Calu3 (cell line): ENCODE measurements at places on chromosomes 5 and 9. TPM values are rescaled to one million over a fixed set of nuclear protein-coding genes. Genes with fewer than 3 reads are reported as not detected.

DNA sequence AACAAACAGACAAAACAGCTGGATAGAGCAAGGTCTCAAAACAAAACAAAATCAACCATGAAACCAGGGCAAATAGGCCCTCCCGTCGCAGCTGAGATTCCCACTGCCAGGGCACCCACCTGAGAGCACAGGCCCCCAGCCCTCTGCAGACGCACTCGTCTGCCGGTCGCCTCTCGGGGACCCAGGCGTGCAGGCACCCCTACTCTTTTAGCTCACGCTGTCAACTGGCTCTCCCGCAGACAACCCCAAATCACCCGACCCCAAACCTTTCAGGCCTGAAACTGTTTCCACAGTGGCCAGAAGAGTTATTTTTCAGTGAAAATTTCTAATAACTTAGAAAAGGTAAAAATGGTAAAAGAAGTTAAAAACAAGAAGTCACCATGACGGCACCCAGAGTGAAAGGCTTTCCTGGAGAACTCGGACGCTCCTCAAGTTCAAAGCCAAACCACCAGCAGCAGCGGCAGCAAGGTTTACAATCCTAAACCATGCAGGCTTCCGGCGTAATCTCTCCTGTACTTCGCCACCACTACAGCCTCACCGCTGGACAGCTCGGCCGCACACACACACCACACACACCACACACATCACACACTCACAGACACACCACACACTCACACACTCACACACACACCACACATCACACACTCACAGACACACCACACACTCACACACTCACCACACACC, 1.9 kb upstream of the UBE2QL1 start:
- no peak for DNase-seq
- no peak overlapping the region for H3K4me3 ChIP-seq
- no peak overlapping the region for H3K27ac ChIP-seq
- no peaks in the 10 kb centered on the region for H3K4me1 ChIP-seq

DNA sequence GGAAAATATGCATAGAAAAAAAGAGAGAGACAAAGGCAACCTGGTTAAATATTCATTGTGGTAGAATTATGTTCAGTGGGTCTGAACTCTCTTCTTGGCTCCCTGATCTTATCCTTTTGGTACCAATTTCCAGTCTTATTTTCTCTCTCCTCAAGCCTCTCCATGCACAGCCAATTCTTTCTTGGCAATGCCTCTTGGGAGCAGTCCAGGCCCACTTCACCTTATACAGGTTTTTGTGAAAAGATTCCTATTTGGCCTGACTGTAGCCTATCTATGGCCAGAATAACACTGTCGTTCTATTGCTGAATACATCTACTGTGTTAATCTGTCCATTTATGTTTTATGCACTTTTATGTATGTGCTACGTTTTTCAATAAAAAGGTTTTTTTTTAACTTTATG, 2.7 kb downstream of the ELOVL7 start:
- DNase-seq = no peak
- no peaks in the 10 kb centered on the region for H3K27me3 ChIP-seq
- H3K27ac ChIP-seq = no peak overlapping the region
- no peak overlapping the region for H3K4me3 ChIP-seq

DNA sequence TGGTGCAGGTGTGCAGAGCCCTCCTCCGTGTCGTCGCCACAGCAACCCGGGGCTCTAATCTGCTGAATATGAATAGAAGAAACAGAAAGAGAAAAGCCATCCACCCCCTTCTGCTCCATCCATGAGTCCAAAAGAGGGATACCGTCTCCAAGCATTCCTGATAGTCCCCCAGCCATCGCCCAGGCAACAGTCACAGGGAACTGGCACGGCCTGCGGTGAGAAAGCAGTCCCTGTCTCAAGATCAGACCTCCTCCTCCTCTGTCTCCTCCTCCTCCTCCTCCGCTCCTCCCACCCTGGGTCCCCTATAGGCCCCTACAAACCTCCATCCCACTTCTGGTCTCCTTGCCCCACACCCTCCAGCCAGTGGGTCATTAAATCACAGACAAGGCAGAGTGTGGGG, 308.1 kb upstream of the MPDZ start:
- no peak overlapping the region for H3K4me3 ChIP-seq
- H3K27ac ChIP-seq = no peak overlapping the region
- peaks cover 14% of the 10 kb centered on the region for H3K27me3 ChIP-seq
- no peaks in the 10 kb centered on the region for H3K36me3 ChIP-seq
- no peak for DNase-seq

- H3K4me1 ChIP-seq = no peaks in the 10 kb centered on the region
- peaks cover 86% of the 10 kb centered on the region for H3K27me3 ChIP-seq
- H3K4me3 ChIP-seq = no peak overlapping the region
- H3K27ac ChIP-seq = no peak overlapping the region
These were observed 12.3 kb downstream of the MAST4 start for GRCh38 chr5:66608501-66608900.

GRCh38 chr9:15725953-15726352, 173.1 kb downstream of the CCDC171 start:
- no peaks in the 10 kb centered on the region for H3K27me3 ChIP-seq
- no peak overlapping the region for H3K4me3 ChIP-seq
- no peak overlapping the region for H3K27ac ChIP-seq
- H3K4me1 ChIP-seq = no peaks in the 10 kb centered on the region

GRCh38 chr5:167843881-167844572, 447.4 kb upstream of the WWC1 start:
- no peaks in the 10 kb centered on the region for H3K4me1 ChIP-seq
- H3K27me3 ChIP-seq = peaks cover 68% of the 10 kb centered on the region
- H3K36me3 ChIP-seq = no peaks in the 10 kb centered on the region
- DNase-seq = no peak
- H3K27ac ChIP-seq = no peak overlapping the region

GRCh38 chr5:62606878-62607277, 28.3 kb downstream of the LRRC70 start:
- H3K4me1 ChIP-seq = no peaks in the 10 kb centered on the region
- no peak for DNase-seq
- H3K36me3 ChIP-seq = no peaks in the 10 kb centered on the region
- H3K4me3 ChIP-seq = no peak overlapping the region
- H3K27me3 ChIP-seq = no peaks in the 10 kb centered on the region

DNA sequence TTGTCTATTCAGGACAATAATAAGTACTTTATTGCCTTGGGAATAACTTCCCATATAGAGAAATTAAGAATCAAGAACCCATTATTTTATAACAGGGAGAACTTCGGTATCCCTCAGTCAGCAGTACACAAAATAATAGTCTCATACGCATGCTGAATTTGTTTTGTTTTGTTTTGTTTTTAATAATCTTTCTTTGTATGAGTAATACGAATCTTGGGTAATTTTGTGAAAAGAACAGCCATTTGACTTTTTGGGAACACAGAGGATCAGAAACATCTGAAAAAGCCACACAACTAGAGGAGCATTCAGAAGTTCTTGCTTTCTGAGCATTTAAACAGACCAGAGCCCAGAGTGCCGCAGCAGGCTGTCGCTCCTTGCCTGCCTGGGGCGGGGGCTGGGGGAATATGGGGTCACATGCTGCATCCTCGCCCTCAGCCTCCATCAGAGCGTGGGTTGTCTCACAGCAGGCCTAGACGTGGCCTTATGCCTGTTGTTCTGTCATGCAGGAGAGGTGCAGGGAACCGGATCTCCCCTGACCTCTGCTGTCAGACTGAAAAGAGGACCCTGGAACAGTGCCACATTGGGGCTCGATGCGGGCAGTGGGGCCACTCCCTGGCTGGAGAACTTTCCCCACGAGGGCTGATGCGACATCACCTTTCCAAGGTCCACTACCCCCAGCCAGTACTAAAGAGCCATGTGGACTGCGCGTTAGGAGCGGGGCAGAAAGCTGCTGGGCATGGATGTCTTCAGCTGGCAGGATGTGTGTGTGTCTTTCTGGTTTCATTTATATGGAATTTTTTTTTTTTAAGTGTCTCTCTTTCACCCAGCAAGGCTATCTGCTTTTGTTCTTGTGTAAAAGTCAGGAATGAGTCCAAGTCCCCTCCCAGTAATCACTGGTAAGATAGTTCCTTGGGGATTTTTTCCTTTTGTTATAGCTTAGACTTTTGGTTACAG, 133.4 kb upstream of the OTULINL start:
- H3K4me1 ChIP-seq = no peaks in the 10 kb centered on the region
- H3K36me3 ChIP-seq = peaks cover 14% of the 10 kb centered on the region
- H3K4me3 ChIP-seq = no peak overlapping the region
- H3K27me3 ChIP-seq = no peaks in the 10 kb centered on the region

GRCh38 chr5:58261605-58262004, 198.3 kb downstream of the PLK2 start:
- H3K27ac ChIP-seq = no peak overlapping the region
- H3K36me3 ChIP-seq = no peaks in the 10 kb centered on the region
- H3K4me1 ChIP-seq = peaks cover 15% of the 10 kb centered on the region
- no peaks in the 10 kb centered on the region for H3K27me3 ChIP-seq
- H3K4me3 ChIP-seq = no peak overlapping the region
- DNase-seq = no peak

DNA sequence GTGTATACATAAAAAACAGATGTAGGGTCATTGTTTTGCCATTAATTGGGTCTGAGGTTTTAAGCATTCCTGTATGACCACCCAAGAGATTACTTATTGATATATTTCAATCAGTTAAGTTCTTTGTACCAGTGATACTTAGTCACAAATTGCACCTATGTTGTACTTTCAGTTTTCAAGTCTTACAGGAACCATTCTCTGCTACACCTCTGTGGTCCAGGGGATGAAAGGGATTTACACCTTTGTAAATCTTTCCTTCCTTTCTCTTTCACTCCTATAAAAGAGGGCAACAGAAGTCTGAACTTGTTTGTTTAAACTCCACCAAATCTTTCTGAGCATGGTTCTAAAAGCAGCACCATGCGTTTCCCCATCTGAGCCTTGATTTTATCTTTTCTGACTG, 86.1 kb downstream of the DEPDC1B start:
- H3K4me1 ChIP-seq = peaks cover 13% of the 10 kb centered on the region
- peaks cover 6% of the 10 kb centered on the region for H3K36me3 ChIP-seq
- DNase-seq = no peak
- H3K27ac ChIP-seq = no peak overlapping the region
- H3K4me3 ChIP-seq = no peak overlapping the region

- H3K4me1 ChIP-seq = no peaks in the 10 kb centered on the region
- H3K27ac ChIP-seq = no peak overlapping the region
- H3K4me3 ChIP-seq = no peak overlapping the region
- no peaks in the 10 kb centered on the region for H3K27me3 ChIP-seq
- peaks cover 45% of the 10 kb centered on the region for H3K36me3 ChIP-seq
These were observed 18.4 kb downstream of the RUFY1 start for GRCh38 chr5:179568721-179569120.

GRCh38 chr5:122753500-122753899, 21.4 kb upstream of the SNX2 start:
- H3K4me1 ChIP-seq = no peaks in the 10 kb centered on the region
- DNase-seq = no peak
- no peak overlapping the region for H3K27ac ChIP-seq
- no peak overlapping the region for H3K4me3 ChIP-seq
- H3K36me3 ChIP-seq = no peaks in the 10 kb centered on the region

DNA sequence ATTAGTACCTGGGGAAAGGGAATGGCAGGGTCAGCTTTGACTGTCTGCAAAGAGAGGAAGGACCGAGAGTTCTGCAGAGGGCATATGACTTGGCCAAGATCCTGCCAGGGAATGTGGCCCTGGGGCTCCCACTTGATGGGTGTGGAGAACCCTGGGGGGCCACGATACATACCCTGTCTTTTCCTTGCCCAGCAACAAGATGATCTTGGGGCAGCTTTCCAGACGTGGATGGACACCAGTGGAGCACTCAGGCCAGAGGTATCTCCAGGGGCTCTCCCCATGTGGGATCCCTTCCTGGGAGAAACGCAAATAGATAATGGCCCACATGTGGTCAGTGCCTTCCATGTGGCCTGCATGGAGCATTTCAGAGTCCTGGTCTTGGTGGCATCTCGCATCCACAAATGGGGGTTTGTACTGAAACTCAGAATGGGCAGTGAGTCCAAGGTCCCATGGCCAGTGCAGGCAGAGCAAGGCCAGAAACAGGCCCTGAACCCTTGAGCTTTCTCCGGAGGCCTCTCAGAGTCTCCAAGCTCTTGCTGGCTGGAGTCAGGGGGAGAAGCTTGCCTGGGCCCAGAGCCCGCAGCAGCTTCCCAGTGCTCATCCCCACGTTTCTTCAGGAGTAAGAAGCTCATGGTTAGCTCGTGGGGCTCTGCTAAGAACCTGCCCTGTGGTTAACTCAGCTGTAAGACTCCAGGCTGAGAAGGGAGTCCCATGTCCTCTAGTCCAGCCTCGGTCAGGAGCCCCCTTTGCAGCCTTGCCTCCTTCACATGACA, 18.3 kb upstream of the ORM1 start:
- no peaks in the 10 kb centered on the region for H3K27me3 ChIP-seq
- no peak for DNase-seq
- H3K4me3 ChIP-seq = no peak overlapping the region
- no peaks in the 10 kb centered on the region for H3K36me3 ChIP-seq

DNA sequence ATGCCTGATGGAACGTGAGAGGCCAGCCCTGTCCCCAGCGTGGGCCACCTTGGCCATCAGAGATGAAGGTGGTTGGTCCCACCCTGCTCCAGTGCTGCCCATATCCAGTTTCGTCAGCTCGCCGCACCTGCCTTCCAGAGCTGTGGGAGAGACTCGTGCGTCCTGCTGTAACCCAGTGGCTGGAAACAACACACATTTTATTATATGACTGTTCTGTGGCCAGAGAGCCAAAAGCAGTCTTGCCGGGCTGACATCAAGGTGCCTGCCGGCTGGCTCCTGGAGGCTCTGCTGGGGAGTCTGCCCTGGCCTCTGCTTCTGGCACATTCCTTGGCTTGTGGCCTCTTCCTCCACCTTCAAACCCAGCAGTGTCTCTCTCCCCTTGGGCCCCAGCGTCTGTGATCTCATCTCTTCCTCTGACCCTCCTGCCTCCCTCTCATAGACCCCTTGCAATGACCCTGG, 94.7 kb downstream of the RXRA start:
- no peaks in the 10 kb centered on the region for H3K36me3 ChIP-seq
- no peak for DNase-seq
- H3K27ac ChIP-seq = no peak overlapping the region

- no peaks in the 10 kb centered on the region for H3K27me3 ChIP-seq
- H3K27ac ChIP-seq = no peak overlapping the region
- no peaks in the 10 kb centered on the region for H3K36me3 ChIP-seq
These were observed 83.4 kb downstream of the SH3PXD2B start for GRCh38 chr5:172370648-172371545.

DNA sequence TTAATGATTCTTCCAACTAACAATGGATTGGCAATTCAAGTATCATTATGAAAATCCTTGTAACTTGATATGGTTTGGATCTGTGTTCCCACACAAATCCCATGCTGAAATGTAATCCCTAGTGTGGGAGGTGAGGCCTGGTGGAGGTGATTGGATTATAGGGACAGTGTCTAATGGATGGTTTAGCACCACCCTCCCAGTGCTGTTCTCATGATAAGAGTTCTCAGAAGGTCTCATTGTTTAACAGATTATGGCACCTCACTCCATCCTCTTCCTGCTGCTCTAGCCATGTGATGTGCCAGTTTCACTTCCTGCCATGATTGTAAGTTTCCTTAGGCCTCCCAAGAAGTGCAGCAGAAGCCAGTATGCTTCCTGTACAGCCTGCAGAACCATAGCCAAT, 1116.2 kb upstream of the EDIL3 start:
- no peak overlapping the region for H3K27ac ChIP-seq
- DNase-seq = no peak
- H3K4me1 ChIP-seq = no peaks in the 10 kb centered on the region
- no peak overlapping the region for H3K4me3 ChIP-seq
- no peaks in the 10 kb centered on the region for H3K36me3 ChIP-seq

Gene LURAP1L
- 48.7 and 52.7 TPM in 2 replicates for total RNA-seq

Gene ADGRD2
- total RNA-seq = not detected in 2 replicates

Gene SEMA5A
- 0.52 and 0.93 TPM in 2 replicates for total RNA-seq

Gene DBH
- not detected in 2 replicates for total RNA-seq

Gene NSMF
- 31.6 and 38.3 TPM in 2 replicates for total RNA-seq

Gene CCDC69
- total RNA-seq = 0.69 and 1.0 TPM in 2 replicates

Gene PCDH12
- not detected in 2 replicates for total RNA-seq

Gene C9orf43
- total RNA-seq = 0.33 and 0.51 TPM in 2 replicates
